ENCODE measurements at places on chromosomes 1 and 21.
A peak's percentile ranks its signal among the peaks of the same experiment; 100 is the strongest.

DNA sequence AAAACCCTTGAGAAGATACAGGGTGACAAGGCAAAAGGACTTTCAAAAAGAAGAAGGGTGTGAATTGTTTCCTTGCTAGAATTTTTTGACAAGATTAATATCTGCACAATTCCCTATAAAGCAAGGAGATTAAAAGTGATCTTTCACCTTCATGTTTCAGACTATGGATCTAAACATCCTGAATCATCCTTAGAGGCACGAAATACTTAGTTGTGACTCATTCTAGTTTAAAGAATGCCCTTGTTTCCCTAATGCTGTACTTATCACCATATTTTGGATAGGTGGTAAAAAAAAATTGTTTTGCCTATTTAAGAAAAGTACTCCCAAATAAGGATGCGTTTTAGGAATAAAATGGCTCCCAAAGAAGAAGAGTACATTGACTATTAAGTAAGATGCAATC, 415.1 kb downstream of the LRRIQ3 start:
- no peak for DNase-seq

DNA sequence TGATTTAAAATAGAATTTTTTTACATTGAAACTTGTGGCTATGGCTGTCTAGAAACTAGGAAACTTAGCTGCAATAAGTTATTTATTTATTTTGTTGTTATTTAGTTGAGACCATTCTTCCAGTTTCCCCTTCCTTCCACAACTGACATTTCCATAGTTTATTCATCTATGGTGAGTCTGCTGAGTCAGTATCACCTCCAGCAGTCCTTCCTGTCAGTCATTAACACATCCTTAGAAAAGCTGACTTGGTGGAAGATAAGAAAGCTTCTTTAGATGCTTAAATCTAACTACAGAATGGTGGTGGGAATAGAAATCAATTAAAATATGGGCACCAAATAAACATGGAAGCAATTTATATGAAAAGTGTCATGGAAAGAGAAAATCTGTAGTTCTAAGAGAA, 714.0 kb downstream of the RWDD3 start:
- no peak for DNase-seq

DNA sequence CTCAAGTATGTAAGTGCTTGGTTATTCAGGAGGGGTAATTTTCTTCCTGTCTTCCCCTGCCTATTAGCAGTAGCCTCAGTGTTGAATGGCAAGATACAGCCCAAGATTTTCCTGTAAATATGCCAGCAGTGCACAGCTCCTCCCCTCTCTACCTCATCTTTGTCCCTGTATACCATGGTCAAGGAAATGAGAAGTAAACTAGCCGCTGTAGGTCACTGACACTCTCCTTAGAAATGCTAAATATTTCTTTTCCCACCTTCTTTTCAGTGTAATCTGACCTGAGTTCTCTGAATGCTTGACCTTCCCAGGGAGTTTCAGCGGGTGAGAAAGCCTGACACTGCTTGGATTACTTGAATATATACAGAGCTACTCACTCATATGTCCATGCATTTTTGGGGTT, 84.1 kb upstream of the ZNF326 start:
- no peak for DNase-seq

GRCh38 chr1:39799770-39800470, 11.3 kb upstream of the BMP8B start:
- peak; percentile 34 for DNase-seq

DNA sequence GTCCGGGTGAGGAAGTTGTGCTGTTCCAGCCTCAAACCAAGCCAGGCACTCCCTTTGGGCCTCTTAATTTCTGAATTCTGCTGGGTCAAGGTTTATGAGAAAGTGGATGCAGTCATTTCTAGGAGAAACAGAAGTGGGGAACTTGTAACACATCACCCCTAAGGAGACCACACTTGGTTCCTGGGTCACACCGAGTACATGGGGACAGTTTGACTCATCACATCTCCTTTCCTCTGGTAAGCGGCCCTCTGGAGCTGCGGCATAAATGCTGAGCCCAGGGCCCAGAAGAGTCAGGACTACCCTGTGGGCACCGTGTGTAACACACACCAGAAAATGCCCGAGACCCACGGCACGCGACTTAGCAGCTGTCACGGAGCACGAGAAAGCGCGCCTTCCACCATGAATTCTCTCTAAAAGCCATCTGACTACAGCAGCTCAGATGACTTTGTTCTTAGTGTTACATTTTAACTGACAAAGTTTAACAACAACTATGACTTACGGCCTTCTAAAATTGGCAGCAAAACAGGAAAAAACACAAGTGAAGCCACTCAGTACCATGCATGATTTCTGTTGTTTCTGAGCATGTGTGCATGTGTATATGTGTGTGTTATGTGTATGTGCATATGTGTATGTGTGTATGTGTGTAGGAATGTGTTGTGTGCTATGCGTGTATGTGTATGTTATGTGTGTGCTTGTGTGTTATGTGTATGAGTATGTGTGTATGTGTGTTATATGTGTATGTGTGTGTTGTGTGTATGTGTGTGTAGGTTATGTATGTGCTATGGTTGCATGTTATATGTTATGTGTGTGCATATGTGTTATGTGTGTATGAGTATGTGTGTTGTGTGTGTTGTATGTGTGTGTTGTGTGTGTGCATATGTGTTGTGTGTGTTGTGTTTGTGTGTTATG, 50.8 kb downstream of the TOMM20 start:
- DNase-seq: no peak

- no peak for DNase-seq
Measured at GRCh38 chr21:41598561-41599431, 90.8 kb upstream of the TMPRSS2 start.

GRCh38 chr1:163055005-163055404, 14.2 kb upstream of the RGS4 start:
- no peak for DNase-seq

DNA sequence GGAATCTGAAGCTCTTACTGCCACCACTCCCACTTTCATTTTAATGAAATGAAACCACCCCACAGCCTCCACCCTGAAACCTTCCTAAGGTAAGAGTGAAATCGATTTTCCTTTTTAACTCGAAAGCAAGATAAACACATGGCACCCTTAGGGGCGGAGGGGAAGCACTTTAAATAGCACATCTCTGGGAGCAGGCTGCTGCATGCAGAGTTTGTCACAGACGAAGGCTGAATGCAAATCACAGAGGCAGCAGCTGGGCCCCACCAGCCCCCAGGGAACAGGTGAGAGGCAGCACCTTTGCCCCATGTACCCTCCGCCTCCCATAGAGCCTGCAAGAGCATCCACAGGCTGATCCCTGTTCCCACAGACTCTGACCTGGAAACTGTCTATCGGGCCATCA, 60.0 kb upstream of the GRIK3 start:
- DNase-seq: no peak

GRCh38 chr1:157407917-157408525, 144.3 kb downstream of the FCRL5 start:
- no peak for DNase-seq

DNA sequence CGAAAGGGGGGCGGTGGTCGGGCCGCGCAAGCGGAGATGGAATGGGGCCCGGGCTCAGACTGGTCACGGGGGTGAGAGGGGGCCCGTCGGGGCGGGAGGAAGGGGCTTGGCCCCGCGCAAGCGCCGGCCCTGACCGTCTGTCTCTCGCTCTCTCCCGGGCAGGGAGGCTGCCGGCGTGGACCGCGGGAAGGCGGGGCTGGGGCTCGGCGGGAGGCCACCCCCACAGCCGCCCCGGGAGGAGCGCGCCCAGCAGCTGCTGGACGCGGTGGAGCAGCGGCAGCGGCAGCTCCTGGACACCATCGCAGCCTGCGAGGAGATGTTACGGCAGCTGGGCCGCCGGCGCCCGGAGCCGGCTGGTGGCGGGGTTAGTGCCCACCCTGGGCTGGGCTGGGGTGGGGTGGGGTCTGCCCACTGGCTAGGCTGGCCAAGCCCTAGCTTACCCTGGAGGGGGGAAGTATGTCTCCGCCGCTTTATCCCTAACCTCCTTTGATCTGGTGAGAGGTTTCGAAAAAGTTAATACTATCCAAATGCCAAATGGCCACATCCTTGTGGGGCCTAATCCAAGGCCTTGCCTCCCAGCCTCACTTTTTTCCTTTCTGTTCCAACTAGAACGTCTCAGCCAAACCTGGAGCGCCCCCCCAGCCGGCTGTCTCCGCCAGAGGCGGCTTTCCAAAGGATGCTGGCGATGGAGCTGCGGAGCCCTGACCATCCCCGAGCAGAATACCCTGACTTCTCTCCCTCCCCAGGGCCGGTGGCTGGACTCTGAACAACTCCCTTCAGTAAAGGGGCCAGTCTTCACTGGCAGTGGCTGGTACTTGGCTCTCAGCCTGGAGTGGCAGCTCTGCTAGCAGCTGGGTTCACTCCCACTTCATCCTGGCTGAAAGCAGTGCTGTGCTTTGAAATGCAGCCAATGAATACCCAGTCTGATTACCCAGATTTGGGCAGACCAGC, 636 bp upstream of the YRDC start:
- peak; percentile 57 for DNase-seq

DNA sequence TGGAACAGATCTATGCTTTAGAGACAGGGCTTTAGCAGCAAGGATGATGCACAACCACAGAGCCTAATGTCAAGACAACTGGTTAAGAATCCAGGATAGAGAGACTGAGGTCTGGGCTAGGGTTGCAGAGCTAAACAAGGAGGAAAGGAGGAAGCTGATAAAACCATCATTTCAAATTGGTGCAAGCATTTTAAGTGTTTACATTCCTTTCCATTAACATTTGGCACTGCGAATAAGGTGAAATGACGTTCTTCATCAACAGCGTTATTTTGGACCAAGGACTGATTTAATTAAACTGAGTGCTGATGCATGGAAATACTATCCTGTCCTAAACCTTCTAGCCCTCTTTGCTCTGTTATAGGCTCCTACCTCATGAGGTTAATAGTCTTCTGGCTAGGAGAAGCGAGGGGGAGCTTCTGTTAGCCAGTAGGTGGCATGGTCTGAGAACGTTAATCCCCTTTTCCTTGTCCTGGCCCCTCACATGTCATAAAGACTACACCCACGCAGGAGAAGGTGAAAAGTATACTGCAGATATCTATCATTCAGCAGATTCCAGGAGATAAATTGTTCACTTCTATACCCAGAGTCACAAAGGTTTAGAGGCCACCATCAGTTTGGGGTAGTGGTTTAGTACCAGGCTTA, 7.6 kb upstream of the C1orf21 start:
- DNase-seq: no peak

DNA sequence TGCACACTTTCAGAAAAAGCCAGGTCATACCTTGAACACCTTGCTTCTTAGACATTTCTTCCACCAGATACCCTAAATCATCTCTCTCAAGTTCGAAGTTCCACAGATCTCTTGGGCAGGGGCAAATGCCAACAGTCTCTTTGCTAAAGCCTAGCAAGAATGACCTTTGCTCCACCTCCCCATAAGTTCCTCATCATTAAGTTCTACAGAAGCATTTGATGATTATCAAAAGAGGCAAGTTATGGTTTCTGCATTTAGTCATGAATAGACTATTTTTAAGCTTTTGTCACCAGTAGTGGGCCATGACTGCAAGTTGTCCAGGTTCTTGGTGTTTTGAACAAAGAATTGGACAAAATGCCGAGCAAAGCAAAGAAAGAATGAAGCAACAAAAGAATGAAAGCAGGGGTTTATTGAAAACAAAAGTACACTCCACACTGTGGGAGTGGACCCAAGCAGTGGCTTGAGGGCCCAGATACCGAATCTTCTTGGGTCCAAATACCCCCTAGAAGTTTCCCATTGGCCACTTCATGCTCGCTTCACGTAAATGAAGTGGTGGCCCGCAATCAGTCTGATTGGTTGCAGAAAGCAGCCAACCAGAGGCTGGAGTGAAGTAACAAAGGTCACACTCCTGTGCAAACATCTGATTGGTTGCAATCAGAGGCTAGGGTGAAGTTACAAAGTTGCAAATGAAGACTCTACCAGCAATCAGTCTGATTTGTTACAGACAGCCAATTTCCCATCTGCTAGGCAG, 9.8 kb upstream of the EGLN1 start:
- DNase-seq: no peak

DNA sequence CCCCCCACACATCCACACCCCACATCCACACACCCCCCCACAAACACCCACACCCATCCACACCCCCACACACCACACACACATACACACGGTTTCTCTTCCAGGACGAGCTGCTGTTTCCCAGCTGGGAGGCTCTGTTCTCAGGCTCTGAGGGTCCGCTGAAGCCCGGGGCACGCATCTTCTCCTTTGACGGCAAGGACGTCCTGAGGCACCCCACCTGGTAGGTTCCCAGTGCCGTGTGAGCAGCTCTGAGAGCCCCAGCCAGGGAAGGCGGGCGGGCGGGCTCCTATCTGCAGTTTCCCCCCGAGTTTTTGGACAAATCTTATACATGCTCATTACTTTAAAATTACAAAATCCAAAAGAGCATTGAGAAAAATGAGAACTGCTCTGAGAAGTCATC, 31.2 kb downstream of the SLC19A1 start:
- no peak for DNase-seq

GRCh38 chr1:50968158-50968820, 1.8 kb upstream of the CDKN2C start:
- DNase-seq: peak; percentile 72

DNA sequence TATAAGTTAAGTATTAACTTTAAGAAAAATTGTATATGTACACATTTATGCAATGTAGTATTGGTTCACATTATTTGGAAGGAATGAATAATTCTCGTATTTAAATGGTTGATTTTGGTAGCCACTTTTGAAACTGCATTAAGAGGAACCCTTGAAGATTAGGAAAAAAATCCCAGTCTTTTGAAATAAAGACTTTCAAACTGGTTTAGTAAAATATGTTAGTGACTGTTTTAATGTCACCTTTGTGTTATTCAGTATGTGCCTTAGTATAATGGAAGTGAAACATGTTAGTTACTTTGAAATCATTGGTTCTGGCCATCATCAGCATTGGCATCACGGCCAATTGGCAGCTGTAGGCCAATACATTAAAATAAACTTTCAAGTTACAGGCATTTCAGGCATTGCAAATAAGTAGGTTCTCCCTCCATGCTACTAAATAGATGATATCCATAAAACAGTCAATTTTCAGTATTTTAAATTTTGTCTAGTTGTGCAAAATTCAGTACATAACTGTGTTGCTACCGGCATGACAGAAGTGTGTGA, 4.4 kb downstream of the MIER1 start:
- no peak for DNase-seq

- DNase-seq: no peak
Measured at GRCh38 chr1:234556245-234556943, 53.6 kb downstream of the IRF2BP2 start.

DNA sequence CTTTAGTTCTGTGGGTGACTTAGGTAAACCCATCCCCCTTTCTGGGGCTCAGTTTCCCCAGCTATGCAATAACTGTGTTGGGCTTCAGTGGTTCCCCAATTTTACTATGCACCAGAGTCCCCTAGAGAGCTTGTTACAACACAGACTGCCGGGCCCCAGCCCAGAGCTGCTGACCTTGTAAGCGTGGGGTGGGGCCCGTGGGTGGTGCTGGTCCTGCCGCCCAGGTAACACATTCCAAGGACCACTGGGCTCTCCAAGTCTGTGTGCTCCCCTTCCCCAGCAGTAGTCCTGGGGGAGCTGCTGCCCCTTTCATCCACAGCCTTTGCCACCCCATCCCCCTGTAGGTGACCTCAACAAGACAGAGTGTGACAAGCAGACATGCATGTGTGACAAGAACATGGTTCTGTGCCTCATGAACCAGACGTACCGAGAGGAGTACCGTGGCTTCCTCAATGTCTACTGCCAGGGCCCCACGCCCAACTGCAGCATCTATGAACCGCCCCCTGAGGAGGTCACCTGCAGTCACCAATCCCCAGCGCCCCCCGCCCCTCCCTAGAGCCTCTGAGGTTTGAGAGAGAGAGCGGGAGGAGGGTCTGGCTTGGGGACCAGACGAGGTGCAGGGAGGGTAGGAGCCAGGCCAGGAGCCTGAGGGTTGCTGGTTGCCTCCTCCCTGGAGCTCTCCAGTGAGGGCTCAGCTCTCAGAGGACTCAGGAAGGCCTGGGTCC, 8.9 kb downstream of the PLA2G2F start:
- DNase-seq: no peak

- no peak for DNase-seq
Measured at GRCh38 chr1:239731082-239731748, 344.8 kb downstream of the CHRM3 start.
